ENCODE measurements at places on chromosomes 1 and 21. TPM values are rescaled to one million over a fixed set of nuclear protein-coding genes. Genes with fewer than 3 reads are reported as not detected.

GRCh38 chr1:6245086-6245868 lies 1.3 kb downstream of the HES3 start:
- DNase-seq, result peak; percentile 88

DNA sequence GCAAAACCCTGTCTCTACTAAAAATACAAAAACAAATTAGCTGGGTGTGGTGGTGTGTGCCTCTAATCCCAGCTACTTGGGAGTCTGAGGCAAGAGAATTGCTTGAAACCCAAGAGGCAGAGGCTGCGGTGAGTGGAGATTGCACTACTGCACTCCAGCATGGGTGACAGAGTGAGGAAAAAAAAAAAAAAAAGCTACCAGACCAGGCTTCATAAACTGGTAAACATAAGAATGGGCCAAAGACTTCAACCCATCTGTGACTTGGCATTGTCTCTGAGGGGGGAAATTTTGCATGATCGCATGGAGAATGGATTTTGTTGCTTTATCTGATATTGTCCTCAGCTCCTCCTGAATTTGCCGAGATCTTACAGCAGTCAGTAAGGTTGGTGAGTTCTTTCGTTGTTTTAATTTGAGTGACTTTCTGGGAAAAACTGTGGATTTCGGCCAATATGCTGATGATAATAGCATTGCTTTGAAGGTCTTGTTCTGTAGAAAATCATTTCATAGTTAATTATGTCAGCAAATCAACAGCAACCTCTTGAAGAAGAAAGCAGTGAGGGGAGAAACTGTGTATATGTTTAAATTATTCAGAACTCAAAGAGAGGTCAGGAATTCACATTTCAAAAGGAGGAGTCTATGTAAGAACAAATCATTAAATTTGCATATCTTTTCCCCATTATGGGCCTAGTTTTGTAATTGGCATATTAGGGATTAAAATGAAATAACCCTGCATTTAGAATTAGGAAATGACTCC lies 13.1 kb downstream of the FGGY start:
- DNase-seq, result no peak

The PIK3CD gene
- total RNA-seq, result 4.1 TPM

The CLCA2 gene
- 0.05 TPM for total RNA-seq

The COL6A2 gene
- 254 TPM for total RNA-seq

Data from Right ventricle myocardium inferior (tissue), 1 donor.